Ovary (tissue), 10 donors: ENCODE measurements at places on chromosomes 5 and 9.

- no peak for DNase-seq
Measured at GRCh38 chr5:100623719-100624118, 88.5 kb downstream of the FAM174A start.

GRCh38 chr5:130705368-130705767 lies 459.7 kb downstream of the HINT1 start:
- DNase-seq: no peak

GRCh38 chr5:112579599-112580170 lies 158.0 kb upstream of the APC start:
- DNase-seq: no peak

GRCh38 chr9:91647371-91647770 lies 223.7 kb upstream of the NFIL3 start:
- DNase-seq: no peak

DNA sequence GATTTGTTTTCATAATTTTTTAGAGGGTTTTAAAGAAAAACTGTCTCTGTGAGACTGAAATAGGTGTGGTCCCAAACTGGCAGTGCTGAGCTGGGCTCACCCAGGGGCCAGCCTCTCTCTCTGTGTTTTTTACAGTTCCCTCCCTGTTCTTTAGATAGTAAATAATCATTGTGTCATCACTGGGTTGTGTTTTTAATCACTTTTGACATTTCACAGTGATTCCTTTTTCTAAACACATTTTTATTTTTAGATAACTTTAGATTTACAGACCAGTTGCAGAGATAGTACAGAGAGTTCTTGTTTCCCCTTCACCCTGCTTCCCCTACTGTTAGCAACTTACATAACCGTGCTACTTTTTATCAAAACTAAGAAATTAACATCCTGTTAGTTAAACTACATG lies 44.4 kb downstream of the MAP1B start:
- DNase-seq: no peak

GRCh38 chr5:40489421-40489820 lies 190.3 kb upstream of the PTGER4 start:
- no peak for DNase-seq

DNA sequence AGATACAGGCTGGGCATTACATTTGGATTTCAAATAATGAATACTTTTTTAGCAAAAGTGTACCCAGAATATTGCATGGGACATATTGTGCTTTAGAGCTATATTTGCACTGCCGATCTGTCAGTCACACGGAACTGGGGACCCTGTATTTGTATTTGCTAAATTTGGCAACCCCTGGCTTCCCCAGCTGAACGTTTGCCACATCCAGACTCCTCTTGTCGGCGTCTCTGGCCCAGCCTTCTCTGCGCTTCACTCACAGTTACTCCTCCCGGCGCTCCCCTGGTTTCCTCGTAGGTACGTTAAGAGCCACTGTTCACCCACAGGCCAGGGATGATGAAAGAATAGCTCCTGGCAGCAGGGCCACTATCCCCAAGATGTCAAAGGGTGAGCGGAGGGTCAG lies 58.7 kb downstream of the NSUN2 start:
- DNase-seq: no peak

DNA sequence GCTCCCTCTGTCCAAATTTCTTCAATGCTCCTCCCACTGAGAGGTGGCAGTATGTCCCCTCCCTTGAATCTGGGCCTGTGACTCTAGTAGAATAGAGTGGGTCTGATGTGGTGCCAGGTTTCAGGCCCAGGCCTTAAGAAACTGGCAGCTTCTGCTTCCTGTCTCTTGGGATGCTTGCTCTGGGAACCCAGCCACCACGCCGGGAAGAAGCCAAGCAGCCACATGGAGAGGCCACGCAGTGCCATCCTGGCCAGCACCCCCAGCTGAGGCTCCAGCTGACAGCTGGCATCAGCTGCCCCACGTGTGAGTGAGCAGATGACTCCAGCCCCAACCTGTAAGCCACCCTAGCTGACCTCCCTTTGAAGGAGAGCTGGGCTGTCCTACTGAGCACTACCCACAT lies 7.3 kb upstream of the TSPAN17 start:
- no peak for DNase-seq

DNA sequence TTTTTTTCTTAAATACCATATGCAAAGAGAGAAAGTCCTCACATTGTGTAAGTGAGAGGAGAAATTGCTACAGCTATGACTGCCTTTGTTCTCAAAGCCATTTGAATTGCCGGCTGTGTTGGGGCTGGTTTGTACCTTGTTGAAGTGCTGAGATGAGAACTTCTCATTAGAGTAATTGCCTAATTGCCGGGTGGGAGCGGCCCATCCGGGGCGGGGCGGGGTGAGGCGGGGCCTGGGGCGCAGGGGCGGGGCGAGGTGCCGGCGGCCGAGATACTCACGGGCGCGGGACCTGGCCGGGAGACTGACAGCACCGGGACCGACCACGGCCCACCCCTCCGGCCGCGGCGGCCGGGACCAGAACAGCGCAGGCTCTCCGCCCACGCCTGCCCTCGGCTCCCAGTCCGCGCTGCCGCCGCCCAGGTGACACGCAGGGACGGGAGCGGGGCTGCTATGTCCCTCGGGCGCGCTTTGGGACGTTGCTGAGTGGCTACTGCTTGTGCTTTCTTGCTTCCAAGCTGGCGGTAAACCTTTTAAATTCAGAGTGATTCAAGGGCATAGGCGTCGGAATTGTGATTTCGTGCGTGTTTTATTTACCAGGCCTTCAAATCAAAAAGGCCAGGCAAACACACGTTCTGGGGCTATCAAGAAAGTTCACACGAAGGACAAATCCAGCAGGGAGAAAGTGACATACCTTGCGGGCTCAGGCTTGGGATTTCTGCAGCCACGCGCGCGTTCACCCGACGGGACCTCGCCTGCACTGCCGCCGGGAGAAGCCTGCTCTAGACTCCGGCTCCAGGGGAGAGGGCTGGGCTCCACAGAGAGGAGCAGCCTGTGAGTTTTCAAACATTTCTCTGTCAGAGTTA lies 269.1 kb downstream of the FANCC start:
- peak; percentile 63 for DNase-seq

DNA sequence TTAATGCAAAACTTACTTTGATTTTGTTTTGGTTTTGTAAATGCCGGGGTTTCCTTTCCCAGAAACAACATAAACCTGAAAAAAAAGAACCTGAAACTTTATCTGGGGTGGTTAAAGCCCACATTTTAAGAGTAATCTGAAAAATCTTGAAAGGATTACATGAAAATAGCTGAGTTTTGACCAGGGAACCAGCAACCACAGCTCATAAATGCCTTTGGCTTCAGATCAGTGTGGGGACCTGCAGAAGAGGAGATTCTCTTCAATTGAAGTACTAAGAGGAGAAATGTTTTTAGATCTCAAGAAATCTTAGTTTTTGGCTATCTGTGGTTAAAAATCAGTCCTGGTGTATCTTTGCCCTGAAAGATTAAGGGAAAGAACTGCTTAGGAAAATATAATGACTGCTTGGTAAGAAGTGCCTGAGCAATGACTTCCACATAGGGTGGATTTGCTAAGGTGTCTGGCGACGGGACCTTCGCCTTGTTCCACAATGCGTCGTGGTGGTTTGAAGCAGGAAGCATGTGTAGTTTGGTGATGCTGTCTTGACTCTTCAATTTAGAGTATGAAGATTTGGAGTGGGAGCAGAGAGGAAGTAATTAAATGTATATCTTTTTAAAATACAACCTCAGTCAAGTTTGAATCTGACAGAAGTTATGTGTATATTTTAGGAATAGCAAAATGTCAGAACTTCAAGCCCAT lies 186.5 kb downstream of the MAN2A1 start:
- no peak for DNase-seq

GRCh38 chr9:130140706-130141105 lies 31.5 kb upstream of the NCS1 start:
- DNase-seq: no peak

DNA sequence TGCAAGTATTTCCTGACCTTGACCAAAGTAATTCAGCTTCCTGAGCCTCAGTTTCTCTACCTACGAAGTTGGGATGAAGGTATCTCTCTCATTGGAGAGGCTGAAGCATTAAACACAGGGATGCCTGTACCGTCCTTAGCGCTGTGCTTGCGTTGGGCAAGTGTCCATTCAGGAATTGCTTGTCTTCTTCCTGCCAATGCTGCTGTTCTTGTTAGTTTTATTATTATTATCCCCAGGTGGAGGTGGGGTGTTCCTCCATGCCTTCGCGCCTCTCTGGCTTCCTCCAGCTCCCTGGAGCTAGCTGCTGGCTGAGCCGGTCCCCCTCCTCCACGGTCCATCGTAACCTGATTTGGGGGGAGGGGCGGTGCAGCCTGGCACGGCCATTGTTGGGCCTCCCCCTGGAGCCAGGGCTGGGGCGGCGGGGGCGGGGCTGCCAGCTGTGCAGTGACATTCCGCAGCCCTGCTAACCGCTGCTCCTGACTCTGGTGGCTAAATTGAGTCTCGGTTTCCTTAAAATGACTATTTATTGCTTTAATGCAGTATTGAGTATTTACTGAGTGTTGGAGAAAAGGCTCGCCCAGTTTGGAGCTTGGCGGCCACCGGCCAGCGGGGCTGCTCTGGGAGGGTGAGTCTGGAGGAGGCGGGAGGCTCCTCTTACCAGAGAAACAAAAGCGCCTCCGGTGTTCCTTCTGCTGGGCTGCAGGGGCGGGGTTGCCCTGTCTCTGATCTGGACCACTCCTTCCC lies 51.3 kb downstream of the LMX1B start:
- no peak for DNase-seq

DNA sequence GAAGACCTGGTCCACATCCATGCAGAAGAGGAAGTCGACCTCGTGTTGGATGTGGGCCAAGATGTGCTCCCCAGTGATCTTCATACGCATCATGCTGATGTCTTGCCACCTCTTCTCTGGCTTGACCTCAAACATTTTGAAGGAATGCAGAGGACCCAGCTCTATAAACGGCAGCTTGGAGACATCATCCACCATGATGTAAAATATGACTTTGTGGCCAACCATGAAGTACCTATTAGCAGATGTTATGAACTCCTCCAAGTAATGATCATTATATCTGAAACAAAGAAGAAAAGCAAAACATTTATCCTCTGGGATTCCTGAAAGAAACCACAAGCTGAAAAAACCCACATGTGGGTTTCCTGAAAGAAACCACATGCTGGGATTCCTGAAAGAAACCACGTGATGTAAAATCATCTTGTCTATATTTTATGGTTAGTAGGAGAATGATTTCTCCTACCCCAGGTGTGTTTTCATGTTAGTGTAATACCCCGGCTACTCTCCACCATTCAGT lies 52.3 kb downstream of the GGTA1 start:
- no peak for DNase-seq
